Left kidney (tissue), 8 donors: ENCODE measurements at places on chromosomes 11 and 22. TPM values are rescaled to one million over a fixed set of nuclear protein-coding genes. Genes with fewer than 3 reads are reported as not detected.

DNA sequence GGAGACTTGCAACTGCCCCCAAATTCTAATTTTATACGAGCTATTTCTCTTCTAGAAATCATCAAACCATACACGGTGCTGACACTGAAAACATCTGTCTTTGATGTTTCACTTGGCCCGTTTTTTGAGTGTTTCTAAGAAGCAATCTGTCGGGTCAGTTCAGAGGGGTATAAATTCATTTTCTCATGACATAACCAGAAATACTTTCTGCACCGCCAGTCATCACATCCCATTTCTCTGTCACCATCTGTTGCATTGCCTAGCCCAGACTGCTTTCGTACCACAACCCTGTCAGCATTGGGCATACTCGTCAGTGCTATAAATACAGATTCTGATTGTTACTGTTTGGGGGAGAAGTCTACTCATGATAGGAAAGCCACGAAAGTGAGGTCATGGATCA is 63.1 kb upstream of the CCDC90B start:
- DNase-seq = peak; percentile 22

DNA sequence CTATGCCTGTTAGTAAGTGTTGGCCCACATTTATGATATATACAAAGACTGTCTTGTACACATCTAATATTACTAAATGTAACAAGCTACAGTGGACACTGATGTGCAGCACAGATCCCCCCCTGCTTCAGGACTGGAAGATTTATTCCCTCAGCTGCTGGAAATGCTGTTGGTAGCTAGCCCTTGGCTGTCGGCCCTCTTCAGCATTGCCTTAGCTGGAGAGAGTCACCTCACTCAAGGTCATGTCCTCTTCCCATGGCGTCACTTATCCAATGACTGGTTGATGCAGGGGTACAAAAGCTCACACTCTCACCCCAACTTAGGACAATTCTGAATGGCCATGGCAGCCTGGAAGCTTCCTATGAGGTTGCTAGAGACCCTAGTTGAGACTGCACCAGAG is 312.7 kb downstream of the SOX6 start:
- DNase-seq = no peak

DNA sequence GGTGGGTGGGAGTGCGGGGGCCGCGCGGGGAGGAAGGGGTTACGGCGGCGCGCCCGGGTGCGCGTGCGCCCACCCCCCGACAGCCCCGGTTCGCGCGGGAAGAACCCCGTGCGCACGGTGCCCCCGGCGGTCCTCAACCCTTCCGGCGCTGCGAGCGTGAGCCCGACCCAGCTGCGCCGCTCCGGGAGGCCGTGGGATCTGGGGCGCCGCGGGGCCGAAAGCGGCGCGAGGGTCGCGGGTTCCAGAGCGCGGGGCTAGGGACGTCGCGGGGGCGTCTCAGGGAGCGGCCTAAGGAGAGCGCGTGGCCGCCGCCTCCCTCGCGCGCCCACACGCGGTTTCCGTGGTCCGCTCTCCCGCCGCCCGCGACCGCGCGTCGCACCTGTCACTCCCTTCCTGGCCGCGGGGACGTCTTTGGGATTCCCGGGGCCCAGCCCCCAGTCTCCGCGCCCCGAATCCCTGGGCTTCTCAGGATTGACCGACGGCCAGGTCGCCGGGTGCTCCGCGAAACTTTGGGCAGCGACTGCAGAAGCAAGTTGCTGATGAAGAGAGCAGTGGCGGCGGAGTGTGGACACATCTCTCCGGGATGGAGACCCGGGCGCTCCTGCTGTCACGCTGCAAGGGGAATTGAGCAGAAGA is 582 bp downstream of the SREBF2 start:
- no peak for DNase-seq

DNA sequence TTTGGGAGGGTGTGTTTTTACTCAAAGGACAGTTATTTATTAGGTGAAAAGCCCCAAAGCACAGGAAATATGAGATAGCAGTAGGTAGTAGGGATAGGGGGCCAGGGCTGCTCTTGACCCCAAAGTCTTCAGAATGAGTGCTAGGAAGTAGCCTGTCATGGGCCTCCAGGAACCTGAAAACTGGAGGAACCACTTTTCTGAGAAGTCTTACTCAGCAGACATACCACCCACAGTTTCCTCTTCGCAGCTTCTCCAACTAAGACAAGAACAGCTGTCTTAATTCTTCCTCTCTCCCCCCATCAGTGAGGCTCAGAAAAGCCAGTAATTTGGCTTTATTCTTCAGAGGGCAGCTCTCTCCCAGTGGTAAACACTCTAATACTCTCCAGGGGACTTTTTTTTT is 84.0 kb upstream of the CTSC start:
- DNase-seq = no peak

- peak; percentile 1 for DNase-seq
Measured at GRCh38 chr11:107504981-107505380, 47.4 kb upstream of the CWF19L2 start.

GRCh38 chr22:27540656-27541396 is 260.7 kb downstream of the MN1 start:
- DNase-seq = no peak

- DNase-seq = no peak
Measured at GRCh38 chr11:117839936-117840813, 15.6 kb upstream of the FXYD2 start.

DNA sequence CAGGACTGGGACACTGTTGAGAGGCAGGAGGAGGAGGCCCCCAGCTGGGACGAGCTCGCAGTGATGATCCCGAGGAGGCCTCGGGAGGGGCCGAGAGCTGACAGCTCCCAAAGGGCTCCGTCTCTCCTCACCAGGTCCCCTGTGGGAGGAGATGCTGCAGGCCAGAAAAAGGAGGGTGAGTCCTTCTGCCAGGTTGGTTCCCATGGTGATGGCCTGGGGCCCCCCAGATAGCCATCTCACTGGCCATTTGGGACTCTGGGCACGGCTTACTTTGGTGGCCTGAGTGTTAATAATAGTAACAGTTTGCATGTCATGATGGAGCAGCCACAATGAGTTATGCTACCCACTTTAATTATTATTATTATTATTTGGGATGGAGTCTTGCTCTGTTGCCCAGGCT is 18.9 kb downstream of the TRIOBP start:
- no peak for DNase-seq

GRCh38 chr11:131668500-131669400 is 298.3 kb downstream of the NTM start:
- DNase-seq = no peak

DNA sequence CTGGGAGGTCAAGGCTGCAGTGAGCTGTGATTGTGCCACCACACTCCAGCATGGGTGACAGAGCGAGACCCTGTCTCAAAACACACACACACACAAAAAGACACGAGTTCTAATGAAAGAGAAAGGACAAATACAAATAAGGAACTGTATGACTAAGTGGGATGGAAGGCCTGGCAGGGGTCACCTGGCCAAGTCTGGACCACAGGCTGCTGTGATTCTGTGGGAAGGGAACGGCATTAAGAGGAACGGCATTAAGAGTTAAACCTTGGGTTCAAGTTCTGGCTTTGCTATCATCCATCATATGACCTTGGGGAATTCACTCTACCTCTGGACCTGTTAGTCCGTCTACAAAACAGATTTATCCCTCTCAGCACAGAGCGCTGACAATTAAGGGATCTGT is 47.7 kb downstream of the LRFN4 start:
- no peak for DNase-seq

DNA sequence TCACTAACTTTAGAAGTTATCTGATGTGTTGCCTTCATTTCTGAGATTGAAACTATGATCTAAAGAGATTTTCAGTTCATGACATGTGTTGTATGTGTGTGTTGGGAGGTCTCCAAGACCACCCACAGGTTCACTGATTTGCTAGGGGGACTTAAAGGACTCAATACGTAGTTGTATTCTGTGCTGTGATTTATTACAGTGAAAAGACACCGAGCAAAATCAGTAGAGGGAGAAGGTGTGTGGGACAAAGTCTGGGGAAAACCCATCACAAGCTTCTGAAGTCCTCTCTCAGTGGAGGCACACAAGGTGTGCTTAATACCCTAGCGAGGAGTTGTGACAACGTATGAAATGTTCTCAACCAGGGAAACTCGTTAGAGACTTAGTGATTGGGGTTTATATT is 35.6 kb downstream of the RNF169 start:
- no peak for DNase-seq

GRCh38 chr22:46023558-46023981 is 46.6 kb upstream of the WNT7B start:
- no peak for DNase-seq

GRCh38 chr11:100827934-100828661 is 141.0 kb downstream of the ARHGAP42 start:
- no peak for DNase-seq

DNA sequence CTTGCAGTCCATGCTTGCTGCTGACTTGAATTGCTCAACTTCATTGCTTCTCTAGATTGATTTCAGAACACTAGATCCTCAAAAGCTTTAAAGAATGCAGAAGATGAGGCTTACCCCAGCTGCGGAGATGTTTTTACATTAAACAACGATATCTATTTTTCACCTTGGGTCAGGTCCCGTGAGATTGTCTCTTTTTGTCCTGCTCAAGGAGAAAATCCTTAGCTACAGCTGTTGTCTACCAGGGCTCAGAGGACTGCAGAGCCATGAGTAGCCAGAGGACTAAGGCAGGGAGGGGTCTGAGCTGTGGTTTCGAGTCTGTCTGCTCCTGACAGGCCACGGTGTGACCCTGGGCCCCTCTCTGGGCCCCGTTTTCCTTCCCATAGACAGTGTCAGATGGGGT is 51.4 kb downstream of the PKNOX2 start:
- no peak for DNase-seq

DNA sequence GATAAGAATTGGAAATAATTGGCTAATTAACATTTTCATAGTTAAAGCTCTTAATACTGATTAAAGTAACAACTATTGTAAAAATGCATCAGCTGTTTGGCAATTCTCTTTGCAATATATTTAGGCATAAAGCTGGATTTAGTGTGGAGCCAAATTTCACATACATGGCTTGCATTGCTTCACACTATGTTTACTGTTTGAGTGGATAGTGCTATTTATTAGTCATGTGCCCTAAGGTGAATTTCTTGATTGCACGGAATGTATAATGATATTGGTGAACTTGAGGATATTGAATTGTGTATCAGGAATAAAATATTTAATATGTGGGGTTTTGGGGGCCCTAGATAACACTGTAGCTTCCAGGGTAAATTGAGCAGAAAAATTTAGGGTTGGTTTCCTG is 100.9 kb downstream of the AASDHPPT start:
- no peak for DNase-seq

- DNase-seq = no peak
Measured at GRCh38 chr11:100240025-100240539, 447.0 kb upstream of the ARHGAP42 start.

GRCh38 chr11:93536101-93536861 is 6.9 kb downstream of the SMCO4 start:
- no peak for DNase-seq

- DNase-seq = no peak
Measured at GRCh38 chr22:30863081-30863833, 105.3 kb downstream of the MORC2 start.

DNA sequence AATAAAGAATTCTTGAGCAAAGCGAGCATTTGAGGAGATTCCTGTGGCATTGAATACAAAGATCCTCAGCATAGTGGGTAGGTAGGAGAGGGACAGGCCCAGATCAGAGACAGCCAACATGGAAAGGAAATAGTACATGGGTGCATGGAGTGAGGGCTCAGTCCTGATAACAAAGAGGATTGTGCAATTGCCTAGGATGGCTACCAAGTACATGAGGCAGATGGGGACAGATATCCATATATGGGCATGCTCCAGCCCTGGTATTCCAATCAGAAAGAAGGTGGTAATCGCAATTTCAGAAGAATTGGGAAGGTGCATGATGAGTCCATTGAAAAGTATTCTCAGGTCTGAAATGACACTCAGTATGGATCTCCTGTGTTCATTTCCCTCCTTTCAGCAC is 8.6 kb downstream of the OR51T1 start:
- no peak for DNase-seq

GRCh38 chr11:18768472-18768901 is 23.1 kb downstream of the PTPN5 start:
- DNase-seq = no peak

DNA sequence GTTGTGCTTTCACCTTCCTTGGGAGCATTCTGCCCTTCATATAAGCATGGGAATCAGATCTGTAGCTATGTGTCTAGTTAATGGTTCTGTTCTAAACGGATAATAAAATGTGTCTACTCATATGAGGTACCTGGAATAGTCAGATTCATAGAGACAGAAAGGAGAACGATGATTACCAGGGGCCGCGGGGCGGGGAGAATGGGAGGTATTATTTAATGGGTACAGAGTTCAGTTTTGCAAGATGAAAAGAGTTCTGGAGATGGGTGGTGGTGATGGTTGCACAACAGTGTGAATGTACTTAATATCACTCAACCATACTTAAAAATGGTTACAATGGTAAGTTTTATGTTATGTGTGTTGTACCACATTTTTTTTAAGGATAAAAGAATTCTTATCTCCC is 10.0 kb upstream of the ABCC8 start:
- no peak for DNase-seq

GRCh38 chr22:49699476-49699875 is 128.2 kb downstream of the BRD1 start:
- no peak for DNase-seq

GRCh38 chr11:21534288-21534687 is 658.6 kb upstream of the ANO5 start:
- no peak for DNase-seq

- DNase-seq = no peak
Measured at GRCh38 chr11:8276528-8276927, 12.8 kb upstream of the LMO1 start.

- no peak for DNase-seq
Measured at GRCh38 chr11:119607726-119608125, 121.3 kb downstream of the NECTIN1 start.

DNA sequence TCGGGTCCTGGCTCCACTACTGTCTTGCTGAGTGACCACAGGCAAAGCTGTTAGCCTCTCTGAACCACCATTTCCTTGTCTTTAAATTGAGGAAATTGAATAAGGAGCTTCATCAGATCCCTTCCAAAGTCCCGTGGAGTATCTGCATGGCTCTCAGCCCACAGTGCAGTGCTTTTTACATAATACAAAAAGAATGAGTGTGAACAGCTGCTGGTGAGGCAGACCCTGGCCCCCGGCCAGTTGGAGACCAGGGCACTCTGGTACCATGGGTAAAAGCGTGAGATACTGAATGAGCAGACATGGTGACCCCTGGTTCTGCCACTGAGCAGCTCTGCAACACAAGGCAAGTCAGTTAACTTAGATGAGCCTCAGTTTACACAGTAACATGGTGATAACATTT is 86.8 kb downstream of the GALNT18 start:
- DNase-seq = no peak

GRCh38 chr11:111307472-111308108 is 9.2 kb downstream of the POU2AF3 start:
- no peak for DNase-seq

SLC22A25 gene
- polyA plus RNA-seq = not detected

OR51I1 gene
- polyA plus RNA-seq = not detected

ST14 gene
- polyA plus RNA-seq = 23.5 TPM

OR52I1 gene
- not detected for polyA plus RNA-seq

MB gene
- polyA plus RNA-seq = not detected

TMEM179B gene
- 66.4 TPM for polyA plus RNA-seq

SMIM38 gene
- 0.52 TPM for polyA plus RNA-seq

OR52K1 gene
- polyA plus RNA-seq = 0.25 TPM

ACRV1 gene
- polyA plus RNA-seq = 1.4 TPM

OR2D2 gene
- not detected for polyA plus RNA-seq

ARRB1 gene
- 22.5 TPM for polyA plus RNA-seq

BRD1 gene
- 37.1 TPM for polyA plus RNA-seq

TREH gene
- polyA plus RNA-seq = 2.0 TPM

NUCB2 gene
- 90.5 TPM for polyA plus RNA-seq

ENTHD1 gene
- not detected for polyA plus RNA-seq

SMIM35 gene
- polyA plus RNA-seq = 0.17 TPM

MAPK11 gene
- 7.1 TPM for polyA plus RNA-seq

PRR33 gene
- polyA plus RNA-seq = 0.08 TPM

ISX gene
- polyA plus RNA-seq = 0.43 TPM

KCTD14 gene
- polyA plus RNA-seq = 14.1 TPM
